ENCODE measurements at places on chromosomes 7 and 10.

DNA sequence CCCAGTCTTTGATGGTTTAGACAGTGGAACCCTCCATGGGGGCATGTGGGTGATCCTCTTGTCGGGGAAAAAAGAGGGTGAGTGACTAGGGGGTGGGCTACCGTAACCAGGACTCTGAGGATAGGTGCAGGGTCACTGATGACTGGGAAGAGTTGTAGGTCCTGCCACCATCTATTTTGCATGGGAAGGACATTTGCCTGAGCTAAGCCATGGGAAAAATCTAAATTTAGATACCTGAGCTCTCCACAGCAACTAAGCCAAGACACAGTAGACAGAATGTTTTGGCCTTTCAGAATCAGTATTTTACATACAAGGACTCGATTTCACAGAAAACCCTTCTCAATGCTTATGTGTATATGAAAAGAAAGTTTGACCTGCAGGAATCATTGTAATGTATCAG is 52.7 kb downstream of the KIAA1217 start:
- ATAC-seq, result no peak

DNA sequence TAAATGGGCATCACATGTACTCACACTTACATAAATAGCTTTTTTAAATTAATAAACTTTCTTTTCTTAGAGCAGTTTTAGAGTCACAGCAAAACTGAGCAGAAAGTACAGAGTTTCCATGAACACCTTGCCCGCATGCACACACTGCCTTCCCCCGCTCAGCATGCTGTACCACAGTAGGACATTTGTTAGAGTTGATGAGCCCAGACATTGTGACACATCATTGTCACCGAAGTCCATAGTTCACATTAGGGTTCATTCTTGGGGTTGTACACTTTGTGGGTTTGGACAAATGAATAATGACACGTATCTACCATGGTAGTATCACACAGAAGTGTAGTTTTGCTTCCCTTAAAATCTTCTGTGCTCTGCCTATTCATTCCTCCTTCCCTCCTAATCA is 23.7 kb downstream of the UBN2 start:
- no peak for ATAC-seq

- peak; percentile 16 for ATAC-seq
Measured at GRCh38 chr10:101130984-101131961, at the start of gene TLX1. Gene TLX1 (plus strand): TSS chr10:101131300. CDS start chr10:101131542, 242 bp downstream.

DNA sequence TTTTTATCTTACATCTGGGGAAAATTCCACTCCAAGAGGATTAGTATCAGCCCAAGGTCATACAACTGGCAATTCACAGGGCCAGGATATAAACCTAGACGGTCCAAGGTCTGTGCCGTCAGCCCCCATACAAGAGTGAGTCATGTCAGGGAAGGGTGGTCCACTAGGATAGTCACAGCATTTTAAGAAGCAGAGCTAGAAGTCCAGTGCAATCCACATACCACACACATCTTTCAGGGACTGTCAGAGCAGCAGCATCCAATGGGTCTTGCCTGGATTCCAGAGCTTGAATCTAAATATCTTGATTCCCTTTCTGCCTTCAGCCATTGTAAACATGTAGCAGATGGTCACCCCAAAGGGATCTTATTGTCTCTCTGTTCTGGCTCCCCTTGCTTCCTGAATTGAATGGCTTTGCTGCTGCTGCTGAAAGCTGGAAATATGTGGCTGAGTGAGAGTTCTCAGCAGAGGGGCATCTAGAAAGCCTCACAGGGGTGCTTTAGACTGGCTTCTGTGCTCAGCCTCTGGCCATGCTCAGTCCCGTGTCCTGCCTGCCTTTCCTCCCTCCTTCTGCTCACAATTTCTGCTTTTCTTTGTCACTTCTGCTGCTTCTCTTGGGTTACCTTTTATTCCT is 9.9 kb upstream of the OR6V1 start:
- ATAC-seq, result no peak

- no peak for ATAC-seq
Measured at GRCh38 chr10:31630861-31631567, 297.6 kb downstream of the ARHGAP12 start.

GRCh38 chr10:5499493-5500140 is at the start of gene CALML5:
Gene CALML5 (minus strand): TSS chr10:5499570. CDS start chr10:5499438, 132 bp downstream.
- no peak for ATAC-seq

DNA sequence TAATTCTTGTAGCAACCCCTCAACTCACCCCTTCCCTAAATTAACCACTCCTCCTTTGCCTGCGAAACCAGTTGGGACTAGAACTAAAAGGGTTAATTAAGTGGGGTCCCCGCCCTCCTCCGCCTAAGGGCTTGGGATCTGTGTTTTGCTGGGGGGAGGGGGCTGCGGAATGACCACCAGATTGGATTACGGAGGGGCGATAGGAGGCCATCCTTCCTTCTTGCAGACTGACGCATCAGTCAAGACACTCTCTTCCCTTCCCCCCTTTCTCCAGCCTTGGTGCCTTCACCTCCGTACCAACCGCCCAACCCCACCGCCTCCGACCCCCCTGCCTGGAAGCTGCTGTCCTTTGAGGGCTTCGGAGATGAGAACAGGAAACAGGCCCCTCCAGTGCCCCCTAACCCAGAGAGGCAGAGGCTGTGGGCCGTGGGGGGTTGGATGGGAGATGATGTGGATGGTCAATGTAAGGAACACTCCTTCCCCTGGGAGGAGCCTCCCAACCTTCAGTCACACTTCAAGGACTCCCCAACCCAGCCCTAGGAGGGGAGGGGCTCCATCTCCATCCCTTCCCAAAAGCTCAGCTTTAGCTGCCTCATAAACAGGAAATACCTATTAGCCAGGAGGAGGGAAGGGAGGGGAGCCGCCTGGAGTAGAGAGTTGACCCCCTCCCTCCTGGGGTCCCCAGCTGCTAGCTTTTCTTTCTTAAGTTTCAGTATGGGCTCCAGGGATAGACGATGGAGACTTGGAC is 997 bp upstream of the LDB1 start:
- peak; percentile 2 for ATAC-seq

- ATAC-seq, result no peak
Measured at GRCh38 chr10:112466802-112467201, 19.8 kb downstream of the VTI1A start.

GRCh38 chr10:98041352-98042043 is 11.1 kb upstream of the CRTAC1 start:
- peak; percentile 40 for ATAC-seq

- ATAC-seq, result no peak
Measured at GRCh38 chr7:103003004-103003403, 71.6 kb downstream of the FBXL13 start.

DNA sequence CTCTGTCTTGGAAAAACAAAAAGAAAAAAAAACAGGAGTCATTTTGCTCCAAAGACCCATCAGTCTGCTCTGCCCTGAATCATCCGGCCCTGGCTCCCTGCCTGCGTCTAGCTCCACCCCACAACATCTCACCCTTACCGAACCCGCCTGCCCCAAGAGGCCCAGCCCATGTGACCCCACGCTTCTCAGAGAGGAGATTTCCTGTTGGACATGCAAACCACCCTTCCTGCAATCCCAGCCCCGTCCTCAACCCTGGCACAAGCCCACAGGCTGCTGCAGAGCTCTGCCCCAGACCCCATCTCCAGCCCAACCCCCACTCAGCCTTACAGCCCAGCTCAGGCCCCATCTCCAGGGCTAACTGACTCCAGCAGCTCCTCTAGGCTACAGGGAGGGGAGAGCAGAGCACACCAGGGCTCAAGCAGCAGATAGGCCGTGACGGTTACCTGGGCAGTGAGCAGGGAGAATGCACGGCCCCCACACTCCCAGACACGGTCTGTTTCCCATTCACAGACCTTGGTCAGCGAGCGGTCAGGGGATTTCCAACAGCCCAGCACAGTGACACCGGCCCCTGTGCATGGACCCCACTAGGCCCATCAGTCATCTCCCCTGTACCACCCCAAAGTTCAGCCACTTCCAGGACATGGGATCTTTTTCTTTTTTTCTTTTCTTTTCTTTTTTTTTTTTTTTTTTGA is 69.9 kb upstream of the GTF2I start:
- peak; percentile 90 for ATAC-seq

- ATAC-seq, result no peak
Measured at GRCh38 chr10:128571745-128572144, 445.5 kb upstream of the MKI67 start.

DNA sequence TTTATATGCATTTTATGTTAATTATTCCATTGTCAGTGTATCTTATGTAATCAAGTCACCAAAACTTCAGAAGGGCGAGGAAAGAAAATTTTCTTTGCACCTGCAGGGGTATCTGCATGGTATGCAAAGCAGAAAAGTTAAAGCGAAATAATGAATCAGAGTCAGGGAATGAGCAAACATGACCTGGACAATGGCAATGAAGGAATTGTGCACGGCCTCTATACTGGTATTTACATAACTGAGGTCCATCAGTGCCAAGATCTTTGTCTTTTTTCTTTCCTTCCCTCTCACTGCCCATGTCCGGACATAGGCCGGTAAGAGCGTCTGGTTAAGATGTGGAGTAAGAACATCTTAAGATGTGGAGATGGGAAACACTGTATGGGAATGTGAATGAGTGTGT is 14.4 kb upstream of the AKR1C3 start:
- no peak for ATAC-seq

DNA sequence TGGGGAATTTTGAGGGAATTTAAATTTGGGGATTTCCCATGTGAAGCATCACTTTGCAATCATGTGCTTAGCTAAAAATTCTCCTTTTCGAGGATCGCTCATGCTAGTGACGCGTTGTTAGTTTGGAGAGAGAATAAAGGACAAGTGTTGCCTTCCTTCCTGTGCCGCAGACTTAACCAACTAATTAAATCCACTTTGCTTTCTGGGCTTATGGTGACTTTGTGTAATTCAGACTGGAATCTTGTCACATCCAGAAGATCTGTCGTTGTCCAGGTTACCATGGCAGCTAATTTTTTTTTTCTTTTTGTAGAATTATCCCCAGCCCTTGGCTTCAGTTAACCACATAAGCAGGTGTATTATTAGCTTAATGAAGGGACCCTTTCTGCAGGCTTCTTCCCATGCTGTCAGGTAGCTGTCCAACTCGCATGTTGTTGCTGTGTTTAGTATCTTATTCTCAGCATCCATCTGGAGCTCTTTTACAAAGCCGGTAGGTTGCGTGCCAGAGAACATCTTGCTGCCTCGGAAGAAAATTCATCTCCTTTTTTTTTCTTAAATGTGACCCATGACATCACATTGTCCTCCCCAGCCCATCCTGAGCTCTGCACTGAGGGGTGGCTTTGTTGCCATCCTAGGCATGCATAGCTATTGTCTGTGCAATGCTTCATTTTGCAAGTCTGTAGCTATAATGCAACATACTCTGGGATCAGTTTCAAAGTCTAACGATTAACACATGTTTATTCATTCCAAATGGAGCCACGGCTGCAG is 47.2 kb upstream of the NRP1 start:
- ATAC-seq, result no peak

DNA sequence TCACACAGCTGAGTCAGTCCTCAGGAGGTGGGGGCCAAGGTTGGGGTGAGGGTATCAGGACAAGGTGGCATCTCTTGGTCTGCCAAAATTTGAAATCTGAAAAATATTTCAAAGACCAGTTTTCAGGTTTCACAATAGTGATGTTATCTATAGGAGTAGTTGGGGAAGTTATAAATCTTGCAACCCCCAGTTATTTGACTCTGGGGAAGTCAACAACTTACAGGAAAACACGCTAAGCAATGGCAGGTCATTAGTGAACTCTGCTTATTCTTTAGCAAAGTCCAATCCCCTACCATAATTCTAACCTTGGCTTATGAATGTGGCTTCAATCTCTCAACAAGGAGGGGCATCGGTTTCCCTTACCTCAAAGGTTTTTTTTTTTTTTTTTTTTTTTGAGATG is 94.9 kb downstream of the MARCHF5 start:
- ATAC-seq, result no peak
